ENCODE measurements at places on chromosomes 3 and 15.

- no peak for DNase-seq
Measured at GRCh38 chr3:127629467-127630403, 750 bp downstream of the PODXL2 start.

DNA sequence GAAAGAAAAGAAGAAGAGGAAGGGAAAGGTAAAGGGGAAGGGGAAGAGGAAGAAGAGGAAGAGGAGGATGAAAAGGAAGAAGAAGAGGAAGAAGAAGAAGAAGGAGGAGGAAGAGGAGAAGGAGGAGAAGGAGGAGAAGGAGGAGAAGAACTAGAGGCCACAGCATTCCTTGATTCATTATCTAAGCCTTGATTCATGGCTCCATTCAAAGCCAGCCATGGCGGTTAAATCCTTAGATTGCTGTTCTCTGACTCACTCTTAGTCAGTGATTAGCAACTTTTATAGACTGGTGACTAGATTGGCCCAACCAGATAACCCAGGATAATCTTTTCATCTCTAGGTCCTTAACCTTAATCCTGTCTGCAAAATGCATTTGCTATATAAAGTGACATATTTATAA, 47.6 kb downstream of the OSTN start:
- DNase-seq: peak; percentile 93

DNA sequence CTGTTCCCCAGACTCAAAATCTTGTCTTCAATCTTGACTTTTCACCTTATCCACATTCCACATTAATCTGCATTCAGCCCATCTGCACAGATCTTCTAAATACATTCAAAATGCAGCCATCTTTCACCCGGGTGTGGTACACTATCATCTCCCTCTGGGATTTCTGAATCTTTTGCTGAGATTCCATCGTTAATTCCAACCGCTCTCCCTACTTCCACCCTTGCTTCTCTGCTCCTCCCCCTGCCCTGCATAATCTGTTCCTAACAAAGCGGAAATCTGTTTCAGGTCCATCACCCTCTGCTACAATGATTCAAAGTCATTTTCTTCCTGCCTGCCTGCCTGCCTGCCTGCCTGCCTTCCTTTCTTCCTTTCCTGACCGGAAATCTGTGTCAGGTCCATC, 7.9 kb upstream of the GOLGA8B start:
- no peak for DNase-seq

DNA sequence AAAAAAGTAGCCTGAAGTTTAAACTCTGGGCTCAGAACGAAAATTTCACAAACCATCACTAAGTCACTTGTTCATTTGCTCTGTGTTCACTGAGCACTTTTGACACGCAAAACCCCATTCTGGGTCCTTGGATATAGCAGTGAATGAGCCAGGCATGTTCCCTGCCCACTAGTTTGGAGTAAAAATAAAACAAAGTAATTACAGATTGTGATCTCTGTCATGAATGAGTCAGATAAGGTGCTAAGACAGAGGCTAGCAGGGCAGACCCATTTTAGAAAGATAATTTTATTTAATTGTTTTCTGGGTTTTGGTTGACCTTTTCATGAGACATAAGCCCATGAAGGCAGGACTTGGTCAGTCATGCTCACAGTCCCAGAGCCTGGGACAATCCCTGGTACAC, 84.1 kb upstream of the ARHGEF3 start:
- peak; percentile 17 for DNase-seq

GRCh38 chr3:109188741-109189140, 52.2 kb downstream of the C3orf85 start:
- no peak for DNase-seq

DNA sequence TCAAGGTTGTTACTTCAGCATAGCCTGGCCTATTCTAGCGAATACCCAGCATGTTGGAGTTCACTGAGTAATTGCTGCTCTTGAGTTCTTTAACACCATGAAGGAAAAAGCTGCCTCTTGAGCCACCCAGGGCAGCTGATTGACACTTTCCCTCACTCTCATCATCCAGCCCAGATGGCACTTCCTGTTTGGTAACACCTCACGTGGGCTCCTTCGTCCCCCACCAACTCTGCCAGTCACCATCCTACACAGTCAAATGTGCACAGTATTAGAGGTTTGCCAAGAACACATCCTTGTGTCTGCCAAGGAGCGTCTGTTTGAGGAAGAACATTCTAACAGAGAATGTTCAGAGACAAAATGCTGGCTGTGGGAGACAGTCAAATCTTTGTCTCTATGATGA, 266.3 kb downstream of the RPLP1 start:
- DNase-seq: no peak

DNA sequence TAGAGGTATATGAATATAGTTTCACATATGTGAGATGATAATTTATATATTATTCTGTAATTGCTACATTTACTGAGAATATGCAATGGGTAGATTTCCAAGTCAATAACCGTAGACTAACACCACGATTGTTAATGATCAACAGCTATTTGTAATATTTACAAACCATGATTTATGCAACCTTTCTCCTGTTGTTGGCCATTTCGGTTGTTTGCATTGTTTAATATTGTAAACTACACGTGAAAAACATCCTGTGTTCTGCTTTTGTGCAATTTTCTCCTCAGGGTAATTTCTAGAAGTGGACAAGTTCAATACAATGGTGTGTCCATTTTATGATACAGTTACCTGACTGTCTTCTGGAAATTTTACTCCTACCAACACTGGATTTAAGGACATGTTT, 29.3 kb upstream of the RAB11A start:
- DNase-seq: no peak

DNA sequence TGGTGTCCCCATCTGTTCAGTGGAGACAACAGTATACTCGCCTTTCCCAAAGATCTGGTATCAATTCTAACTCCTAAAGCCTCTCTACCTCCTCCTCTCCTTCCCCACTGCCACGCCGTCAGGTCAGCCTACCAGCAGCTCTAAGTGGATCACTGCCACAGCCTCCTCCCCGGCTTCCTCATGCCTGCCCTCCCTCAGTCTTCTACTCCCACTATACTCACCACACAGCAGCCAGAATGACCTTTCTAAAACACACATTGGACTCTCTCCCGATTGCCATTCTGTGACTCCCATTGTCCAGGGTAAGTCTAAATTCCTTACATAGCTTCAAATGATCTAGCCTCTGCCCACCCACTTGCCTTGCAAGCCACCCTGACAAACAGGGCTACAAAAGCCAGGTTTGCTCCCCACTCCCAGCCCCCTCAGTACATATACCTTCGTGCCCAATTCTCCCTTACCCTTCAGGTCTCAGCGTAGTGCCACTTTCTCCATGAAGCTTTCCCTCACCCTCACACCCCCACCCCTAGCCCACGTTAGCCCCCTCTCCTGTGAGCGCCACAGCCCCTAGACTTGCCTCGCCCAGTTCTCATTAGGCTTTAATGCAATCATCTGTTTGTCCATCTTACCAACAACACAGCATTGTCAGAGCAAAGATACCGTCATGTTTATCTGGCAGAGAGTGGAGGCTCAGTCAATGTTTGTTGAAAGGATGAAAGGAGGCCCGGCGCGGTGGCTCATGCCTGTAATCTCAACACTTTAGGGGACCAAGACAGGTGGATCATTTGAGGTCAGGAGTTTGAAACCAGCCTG, 9.5 kb upstream of the SEMA7A start:
- no peak for DNase-seq

- peak; percentile 81 for DNase-seq
Measured at GRCh38 chr3:134291319-134292254, 40.9 kb upstream of the RYK start.

DNA sequence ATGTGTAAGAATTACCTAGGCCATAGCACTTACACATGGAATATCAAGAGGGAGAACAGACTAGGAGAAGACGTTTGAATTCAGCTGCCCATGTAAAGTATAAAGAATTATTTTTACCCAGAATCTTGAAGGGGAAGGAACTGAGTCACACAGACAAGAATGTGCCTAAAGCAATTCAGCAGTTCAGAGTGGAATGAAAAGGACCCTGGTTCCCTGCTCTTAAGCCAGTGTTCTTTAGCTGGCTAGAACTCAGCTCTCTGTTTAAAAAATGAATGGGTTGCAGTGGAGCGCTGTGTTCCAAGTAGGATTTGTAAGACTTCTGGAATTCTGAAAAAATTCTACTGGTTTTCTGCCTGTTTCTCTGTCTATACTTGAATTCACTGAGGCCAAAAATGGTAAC, 440.2 kb downstream of the LPP start:
- peak; percentile 96 for DNase-seq

GRCh38 chr3:99601515-99601914, 36.9 kb upstream of the COL8A1 start:
- no peak for DNase-seq

GRCh38 chr15:28942046-28942445, 56.3 kb downstream of the APBA2 start:
- DNase-seq: no peak

DNA sequence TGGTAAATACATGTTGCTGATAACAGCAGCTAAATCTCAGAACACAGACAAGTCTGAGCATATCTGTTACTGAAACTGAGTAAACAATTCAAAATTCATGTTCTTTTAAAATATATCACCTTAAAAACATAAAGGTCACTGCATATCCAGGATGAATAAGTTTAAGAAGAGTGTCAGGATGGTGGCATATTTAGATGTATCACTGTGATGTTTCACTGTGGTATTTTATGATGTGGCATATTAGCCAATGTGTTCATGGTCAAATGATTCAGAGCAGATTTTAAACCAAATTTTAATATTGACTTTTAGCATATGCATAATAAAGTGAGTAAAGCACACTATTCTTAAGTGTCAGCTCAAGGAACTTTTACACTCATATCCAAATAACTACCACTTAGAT, 346.4 kb upstream of the DPPA4 start:
- no peak for DNase-seq

- peak; percentile 96 for DNase-seq
Measured at GRCh38 chr15:77496715-77497109, 76.0 kb downstream of the HMG20A start.
